Aorta (tissue), 5 donors: ENCODE measurements at places on chromosomes 3 and 15.

GRCh38 chr3:69200384-69201068, 78.1 kb upstream of the LMOD3 start:
- DNase-seq = no peak

GRCh38 chr3:105538483-105538882, 171.8 kb downstream of the ALCAM start:
- no peak for DNase-seq

GRCh38 chr3:195025056-195025883, 245.7 kb downstream of the XXYLT1 start:
- no peak for DNase-seq

DNA sequence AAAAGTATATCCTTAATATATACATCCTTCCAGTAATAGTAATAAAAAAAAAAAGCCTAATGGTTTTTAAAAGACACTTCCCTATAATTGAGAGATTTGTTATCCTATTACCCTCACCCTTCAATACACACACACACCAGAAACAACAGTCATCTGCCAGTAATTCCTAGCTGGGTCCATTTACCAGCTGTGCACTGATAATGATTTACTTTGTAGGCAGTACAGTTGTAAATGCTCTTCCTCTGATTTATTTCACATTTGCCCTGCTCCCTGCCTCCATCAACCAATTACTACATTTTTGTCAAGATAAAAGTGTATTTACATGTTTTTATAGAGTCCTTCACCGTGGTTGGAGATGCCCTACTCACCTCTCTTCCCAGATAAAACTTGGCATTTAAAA, 12.4 kb downstream of the TPM1 start:
- DNase-seq = no peak

GRCh38 chr3:23161308-23161707, 41.8 kb upstream of the UBE2E2 start:
- DNase-seq = no peak

- DNase-seq = no peak
Observed at GRCh38 chr3:190077395-190078045, 43.2 kb downstream of the P3H2 start.

DNA sequence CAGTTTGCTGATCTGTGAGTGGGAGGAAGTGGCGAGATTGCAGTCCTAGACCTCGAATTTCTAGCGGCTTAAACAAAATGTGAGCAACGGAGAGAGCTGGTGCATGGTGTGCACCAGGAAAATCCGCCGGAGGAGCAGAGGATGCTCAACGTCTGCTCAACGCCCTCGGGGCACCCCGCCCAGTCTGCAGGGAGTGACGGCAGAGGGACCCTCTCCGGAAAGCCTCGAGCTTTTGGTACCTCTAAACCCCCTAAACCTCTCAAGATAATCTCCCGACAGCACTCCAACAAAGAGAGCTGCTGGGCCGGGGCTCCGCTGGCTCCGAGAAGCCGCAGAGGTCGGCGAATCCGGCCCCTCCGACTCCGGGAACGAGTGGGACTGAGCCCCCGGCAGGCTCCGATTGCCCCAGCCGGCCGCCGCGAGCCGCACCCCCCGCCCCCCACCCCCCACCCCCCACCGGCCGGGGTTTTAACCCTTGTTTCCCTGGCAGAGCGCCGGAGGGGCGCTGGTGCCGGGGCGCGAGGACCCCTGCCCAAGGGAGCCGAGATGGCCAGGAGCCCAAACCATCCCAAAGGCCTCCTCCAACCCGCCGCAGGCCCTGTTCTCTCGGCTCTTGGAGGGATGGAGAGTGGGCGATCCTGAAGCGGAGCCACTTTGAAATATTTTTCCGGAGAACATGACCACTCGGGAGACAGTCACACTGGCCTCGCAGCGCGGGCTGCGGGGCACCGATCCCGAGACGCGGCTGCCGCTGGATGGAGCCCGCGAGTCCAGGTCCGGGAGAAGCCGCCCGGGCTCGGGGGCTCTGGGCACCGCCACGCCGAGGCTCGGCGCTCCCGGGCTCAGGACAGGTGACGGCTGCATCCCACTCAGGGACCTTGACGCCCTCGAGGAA, 1.5 kb downstream of the MEGF11 start:
- DNase-seq = peak; percentile 90

- no peak for DNase-seq
Observed at GRCh38 chr3:106332884-106333283, 464.1 kb upstream of the CBLB start.

GRCh38 chr3:56903231-56903782, 101.6 kb upstream of the ARHGEF3 start:
- DNase-seq = no peak

DNA sequence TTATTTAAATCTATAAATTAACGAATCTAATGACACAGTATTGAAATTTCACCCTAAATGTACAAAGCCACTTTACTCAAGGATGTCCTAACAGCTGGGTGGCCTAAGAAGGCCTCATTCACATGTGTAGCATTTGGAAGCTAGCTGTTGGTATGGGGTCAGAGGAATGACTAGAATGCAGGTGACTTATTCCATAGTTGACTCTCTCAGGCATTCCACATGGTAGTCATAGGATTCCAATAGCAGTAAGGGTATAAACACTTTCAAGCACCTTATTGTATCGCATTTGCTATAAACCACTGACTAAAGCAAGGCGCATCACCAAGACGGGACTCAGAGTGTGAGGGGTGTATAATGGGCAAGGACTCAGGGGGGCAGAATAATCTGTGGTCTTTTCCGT, 294.8 kb upstream of the EPHA3 start:
- no peak for DNase-seq

DNA sequence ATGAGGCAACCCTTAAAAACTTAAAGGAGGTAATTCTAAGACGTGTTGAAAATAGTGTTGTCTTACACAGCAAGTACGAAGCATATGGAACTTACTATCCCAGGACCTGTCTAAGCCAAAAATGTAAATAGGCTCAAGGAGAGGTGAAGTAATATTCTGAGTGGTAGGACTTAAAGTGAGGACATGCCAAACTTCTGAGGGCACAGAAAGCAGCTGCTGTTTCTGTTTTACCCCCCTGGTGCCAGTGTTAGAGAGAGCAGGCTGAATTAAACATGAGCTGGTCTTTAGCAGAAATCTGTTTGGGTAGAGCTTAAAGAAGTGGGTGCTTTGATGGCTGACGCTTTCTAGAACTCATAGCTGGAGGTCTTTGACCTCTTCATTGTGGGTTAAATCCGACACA, 149.7 kb upstream of the NPHP3 start:
- no peak for DNase-seq

DNA sequence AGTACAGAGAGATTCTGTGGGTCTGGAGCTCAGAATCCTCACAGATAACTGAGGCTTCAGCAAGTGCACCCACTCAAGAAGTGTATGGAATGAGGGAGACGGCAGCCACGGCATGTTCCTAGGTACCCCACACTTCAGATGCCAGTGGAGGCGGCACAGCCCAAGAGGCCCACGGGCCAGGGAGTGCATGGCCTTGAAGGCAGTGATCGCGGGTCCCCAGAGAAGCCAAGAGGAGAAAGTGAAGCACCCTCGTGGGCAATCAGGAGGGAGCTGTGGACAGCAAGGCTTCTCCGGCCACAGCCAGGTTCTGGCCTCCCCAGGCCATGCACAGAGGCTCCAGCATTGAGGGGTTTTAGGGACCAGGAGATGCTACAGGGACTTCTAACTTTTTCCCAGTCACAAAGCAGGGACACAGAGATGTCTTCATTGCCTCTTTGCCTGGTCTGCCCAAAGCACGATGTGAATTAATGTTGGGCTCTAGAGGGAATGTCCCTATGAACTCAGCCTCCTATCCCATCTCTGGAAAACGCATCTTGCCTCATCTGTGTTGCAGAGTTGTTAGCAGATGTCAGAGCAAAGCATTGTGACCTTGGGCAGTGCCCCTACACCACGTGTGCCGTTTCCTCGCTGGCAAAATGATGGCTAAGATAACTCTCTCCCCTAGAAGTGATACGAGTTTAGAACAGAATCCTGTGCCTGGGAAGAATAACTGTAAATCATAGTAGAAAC, 2.6 kb upstream of the MAP6D1 start:
- no peak for DNase-seq

DNA sequence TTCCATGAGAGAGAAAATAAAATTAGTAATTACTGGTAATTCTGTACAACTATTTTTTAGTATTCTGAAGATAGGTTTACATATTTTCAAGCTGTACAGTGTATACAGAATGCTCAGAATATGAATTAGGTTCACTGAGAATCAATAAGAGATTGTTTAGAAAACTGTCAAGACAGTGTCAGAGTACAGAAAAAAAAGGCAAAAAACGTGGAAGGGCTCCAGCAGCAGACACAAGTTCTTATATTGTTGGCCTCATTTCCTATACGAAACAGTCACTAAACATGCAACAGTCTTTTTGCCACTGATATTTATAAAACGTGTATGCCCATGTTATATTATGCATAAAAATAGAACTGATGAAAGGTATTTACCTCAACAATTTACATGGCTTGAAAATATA, 103.9 kb downstream of the ISL2 start:
- no peak for DNase-seq

DNA sequence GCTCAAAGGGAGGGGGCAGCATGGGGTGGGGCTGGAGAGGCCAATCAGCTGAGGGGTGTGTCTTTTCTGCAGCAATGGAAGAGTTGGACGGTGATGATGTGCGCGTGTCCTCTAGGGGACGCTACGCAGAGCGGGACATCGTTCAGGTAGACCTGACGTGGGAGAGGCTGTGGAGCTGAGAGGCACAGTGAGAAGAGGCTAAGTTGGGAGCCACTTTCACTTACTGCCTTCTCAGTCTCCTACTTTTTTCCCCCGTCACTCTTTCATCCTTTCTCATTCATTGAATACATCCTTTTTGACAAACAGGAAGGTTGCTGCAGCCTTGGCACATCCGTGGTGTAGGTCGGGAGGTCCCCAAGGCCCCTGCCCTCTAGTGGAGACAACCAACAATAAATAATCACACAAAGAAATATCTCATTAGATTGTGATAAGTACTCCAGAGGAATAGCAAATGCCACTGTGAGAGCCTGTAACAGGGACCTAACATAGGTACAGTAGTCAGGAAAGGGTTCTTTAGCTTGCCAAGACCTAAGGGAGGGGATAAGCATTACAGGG, 4.4 kb upstream of the BRPF1 start:
- no peak for DNase-seq

GRCh38 chr15:58534556-58534955, 102.8 kb downstream of the LIPC start:
- no peak for DNase-seq

GRCh38 chr15:26376243-26376642, 396.6 kb downstream of the GABRB3 start:
- DNase-seq = no peak
